ENCODE measurements at places on chromosomes 7 and 10.

DNA sequence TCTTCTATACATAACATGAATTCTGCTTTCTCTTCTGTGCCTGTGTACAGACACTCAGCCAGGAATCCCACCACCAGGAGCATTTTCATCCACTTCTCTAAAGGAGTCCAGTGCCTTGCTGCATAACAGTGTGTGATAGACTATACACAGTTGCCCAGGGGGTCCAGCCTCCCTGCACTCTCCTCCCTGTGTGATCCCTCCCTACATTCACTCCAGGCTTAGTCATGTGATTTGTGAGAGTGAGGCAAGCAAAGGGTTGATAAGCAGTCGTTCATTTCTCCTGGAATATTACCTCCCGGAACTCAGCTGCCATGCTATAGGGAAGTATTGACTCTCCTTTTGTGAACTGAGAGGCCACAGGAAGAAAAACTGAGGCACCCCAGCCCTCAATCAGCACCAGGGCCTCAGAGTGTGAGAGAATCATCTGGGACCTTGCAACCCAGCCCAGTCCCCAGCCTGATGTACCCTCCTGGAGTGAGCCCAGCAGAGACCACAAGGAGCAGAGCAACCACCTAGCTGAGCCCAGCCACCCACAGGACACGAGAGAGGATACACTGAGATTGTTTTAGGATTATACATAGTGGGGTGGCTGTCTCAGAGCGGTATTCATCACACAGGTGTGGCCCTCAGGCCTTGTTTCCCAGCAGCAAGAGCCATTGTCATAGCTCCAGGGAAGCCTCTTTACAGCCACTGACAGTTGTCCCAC lies 45.0 kb upstream of the EEPD1 start:
- no peak for DNase-seq

DNA sequence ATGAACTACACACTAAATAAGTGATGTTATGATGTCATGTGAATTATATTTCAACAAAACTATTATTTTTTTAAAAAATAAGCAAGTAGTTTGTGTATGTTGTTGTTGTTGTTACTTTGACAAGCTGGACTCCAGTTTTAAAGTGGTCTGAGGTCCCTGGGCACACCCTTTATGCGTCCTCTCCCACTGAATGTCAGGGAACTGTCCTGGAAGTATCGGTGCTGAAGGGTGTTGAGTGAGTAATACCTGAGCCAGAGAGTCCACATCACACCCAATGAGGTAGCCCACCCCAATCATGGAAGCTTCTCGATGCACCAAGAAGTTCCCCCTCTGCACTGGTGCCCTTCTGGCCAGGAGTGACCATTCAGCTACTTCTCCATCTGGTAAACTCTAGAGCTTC lies 64.3 kb downstream of the FOXI2 start:
- DNase-seq = no peak

DNA sequence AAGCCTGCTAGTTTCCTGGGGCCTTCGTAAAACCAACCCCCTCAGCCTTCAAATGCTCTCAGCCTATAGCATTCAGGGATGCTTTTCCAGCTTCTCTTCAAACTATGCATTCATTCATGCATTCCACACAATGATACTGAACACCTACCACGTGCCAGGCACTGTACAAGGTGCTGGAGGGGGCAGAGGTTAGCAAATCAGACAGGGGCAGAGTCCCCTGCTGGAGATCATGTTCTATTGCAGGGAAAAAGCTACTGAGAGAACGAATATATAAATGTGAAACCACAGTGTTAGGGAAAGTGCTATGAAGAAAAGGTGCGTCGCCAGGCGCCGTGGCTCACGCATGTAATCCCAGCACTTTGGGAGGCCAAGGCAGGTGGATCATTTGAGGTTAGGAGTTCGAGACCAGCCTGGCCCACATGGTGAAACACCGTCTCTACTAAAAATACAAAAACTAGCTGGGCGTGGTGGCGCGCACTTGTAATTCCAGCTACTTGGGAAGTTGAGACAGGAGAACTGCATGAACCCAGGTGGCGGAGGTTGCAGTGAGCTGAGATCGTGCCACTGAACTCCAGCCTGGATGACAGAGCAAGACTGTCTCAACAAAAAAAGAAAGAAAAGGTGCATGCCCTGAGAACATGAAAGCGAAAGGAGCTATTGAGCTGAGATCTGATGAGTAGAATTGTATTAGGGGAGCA lies 64.6 kb upstream of the CALN1 start:
- no peak for DNase-seq

- DNase-seq = no peak
These were observed 6.2 kb upstream of the ZAN start for GRCh38 chr7:100726996-100727761.

DNA sequence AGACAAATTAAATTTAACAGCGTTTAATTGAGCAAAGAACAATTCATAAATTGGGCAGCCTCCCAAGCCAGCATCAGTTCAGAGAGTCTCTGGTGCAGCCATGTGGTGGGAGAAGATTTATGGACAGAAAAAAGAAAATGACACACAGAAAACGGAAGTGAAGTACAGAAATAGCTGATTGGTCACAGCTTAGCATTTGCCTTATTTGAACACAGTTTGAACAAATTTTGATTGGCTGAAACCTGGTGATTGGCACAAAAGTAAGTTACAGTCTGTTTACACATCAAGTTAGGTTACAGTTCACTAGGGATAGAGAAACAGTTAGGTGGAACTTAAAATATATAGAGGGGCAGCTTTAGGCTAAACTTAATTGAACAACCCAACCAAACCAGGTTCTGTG lies 720.1 kb downstream of the TYW1 start:
- DNase-seq = no peak

GRCh38 chr7:102193806-102194205 lies 92.9 kb upstream of the SH2B2 start:
- no peak for DNase-seq

GRCh38 chr7:99767662-99768061 lies 16.3 kb downstream of the CYP3A4 start:
- no peak for DNase-seq

DNA sequence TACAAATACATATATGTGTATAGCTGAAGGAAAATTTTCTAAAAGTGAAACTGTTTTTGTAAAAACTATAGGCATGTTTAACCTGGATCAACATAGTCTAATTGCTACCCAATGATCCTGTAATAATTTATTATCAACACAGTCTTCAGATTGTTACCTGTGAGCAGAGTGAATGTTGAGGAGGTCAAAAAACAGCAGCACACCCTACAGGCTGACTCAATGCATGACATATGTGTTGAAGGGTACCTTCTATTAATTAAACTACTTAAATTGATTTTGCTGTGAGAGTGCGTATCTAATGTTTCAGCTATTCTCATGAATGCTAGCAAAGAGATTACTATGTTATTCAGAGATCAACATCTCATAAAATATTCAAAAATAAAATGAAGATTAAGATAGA lies 411.4 kb downstream of the TNS3 start:
- DNase-seq = no peak

DNA sequence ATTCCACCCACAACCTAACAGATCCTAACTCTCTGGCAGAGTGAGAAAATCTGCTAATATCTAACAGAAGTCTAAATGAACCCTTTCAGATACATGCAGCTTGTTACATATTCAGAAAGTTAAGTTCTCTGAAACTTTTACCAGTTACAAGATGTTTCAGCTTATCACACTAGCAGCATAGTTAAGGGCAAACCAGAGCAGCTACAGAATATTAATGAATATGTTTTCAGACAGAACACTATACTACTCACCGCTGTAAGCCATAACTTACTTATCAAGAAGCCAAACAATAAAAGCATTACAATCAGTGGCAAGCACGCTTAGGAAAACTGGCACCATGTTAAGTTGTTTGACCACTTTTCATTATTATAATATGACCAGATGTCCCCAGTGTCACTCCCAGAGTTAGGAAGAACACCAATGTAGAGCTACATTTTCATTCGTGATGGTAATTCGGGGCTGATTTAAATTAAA lies 2.7 kb downstream of the ITGB1 start:
- DNase-seq = no peak

GRCh38 chr10:34938399-34938670 lies 123.2 kb upstream of the PARD3 start:
- DNase-seq = no peak

DNA sequence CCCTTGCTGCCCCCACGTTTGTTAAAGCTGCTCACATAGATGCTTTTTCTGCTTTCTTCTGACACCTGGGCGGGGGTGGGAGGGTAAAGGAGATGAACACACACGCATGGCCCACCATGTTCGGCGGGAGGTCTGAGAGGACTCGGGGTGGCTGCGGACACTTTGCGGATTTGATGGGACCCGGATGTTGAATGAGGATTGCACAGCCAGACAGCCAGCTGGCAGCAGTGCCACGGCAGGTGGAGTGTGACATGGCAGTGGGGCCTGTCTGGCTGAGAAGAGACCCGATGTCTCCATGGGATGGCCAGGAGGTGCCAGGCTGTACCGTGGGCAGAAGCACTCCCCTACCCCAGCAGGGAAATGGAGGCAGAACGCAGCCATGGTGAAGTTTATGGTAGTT lies 31.2 kb downstream of the PPP2R2D start:
- DNase-seq = no peak

DNA sequence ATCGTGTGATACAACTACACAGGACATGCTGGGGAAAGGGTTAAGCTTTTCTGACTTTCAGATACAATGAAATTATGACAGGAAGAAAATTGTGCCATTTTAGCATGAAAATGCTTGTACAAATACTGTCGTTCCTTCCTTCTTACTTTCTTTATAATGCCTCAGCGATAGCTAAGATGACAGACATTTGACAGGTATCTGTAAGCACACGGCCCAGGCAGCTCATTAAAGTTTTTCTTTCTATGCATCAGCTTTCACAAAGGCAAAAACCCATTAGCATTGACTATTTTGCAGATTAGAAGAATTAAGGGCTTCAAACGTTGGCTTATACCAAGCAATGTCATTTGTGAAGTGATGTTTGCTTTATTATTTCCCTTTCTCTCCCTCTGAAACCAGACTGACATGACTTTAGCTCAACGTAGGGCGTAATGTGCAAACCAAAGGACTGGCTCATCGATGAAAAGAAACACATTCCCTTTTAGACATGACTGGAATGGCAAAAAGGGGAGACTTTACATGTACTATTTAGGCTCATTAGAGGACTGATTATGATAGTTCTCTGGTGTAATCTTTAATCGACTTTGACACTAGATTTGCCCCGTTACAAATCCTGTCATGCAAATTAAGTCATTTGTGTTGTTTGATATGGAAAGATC lies 258.4 kb upstream of the SP8 start:
- no peak for DNase-seq

DNA sequence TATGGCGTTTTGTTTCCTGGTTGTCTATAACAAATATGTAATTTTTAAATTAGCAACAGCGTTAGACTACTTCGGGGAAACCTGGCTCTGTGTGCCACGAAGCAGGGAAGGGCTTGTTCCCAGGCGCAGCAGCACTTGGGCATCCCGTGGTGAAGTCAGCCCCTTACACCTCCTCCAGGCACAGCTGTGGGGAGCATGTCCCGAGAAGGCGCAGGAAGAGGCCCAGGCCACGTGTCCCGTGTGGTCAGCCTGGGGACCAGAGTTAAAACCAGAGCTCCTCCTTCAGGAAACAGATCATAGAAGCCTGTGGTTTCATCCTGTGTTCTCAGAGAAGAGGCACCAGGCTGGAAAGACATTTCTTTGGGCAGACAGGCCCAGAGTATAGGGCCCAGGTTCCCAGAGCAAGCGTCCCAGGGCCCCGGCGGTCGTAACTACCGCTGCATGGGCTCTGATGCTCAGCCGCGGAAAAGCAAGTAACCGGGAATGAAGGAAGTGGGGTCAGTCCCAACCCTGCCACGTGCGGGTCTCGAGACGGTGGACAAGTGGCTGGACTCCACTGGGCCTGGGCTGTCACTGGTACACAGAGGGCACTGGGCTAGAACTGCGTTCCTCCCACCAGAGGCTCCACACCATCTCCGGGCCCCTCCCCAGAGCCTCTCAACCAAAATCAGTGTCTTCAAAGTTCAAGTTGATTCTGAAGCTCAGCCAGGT lies 7.1 kb downstream of the NUDT1 start:
- peak; percentile 21 for DNase-seq

DNA sequence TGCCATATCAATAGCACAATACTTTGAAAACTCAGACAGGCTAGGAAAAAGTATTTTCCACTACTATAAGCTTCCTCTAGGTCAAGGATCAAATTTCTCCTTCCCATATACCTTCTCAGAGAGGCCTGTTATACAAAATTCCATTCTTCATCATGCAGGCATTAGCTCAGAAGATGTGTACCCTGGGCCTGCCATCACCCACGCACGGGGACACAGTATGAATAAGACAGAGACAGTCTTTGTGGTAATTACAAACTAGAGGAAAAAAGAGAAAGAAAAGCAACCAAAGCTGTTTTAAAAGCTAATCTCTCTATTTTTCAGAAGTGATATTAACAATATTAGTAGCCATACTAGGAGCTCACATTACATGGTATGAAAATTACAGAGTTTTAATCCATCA lies 236.8 kb upstream of the AOAH start:
- no peak for DNase-seq

DNA sequence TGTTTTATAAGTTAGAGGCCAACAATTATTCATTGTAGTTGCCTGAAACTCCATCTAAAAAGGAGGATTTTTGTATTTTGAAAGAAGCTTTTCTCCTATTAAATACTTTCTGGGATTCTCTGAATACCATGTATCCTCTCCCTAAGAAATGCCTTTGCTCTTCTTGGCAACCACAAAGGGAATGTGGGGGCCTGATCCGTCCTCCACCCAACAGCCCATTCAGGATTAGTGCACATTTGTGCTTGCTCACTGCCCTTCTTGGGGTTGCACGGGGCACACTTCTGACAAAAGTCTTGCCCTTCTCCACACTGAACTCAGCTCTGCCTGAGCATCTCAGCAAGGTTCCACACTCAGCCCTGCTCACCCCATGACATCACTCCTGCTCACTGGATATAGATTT lies 194.2 kb downstream of the SLC25A13 start:
- no peak for DNase-seq

DNA sequence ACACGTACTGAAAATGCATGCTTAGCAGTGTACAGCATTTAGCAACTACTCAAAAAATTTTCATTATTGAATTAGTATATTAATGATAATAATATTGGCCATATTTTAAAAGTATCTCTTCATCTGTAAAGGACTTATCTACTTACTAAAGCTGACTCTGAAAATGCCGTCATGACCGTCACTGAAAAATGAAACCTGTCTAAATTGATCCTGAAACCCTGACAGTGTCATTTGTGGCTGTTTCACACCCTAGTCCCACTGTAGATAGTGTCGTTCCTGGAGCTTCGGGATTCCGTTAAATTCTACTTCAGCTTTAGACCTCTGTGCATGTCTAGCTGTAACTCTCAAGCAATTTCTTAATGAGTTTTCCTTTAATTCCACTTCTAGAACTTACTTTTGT lies 35.8 kb upstream of the EZH2 start:
- no peak for DNase-seq

DNA sequence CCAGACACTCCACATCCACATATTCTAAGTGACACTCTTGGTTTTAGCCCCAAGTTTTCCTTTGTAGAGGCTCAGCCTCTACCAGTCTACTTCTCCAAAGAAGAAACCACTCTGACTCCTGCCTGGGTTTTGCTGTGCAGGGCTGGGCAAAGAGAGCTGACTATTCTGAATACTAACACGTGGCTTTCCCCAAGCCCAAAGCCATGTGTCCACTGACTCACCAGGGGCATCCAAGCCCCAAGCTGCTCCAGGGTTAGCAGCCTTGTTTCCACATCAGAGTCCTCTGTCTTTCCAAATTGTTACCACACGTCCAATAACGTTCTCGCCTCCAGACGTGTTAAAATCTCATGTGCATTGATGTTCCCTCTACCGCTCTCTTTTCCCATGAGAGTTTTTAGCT lies 8.7 kb downstream of the GALNTL5 start:
- no peak for DNase-seq

Measured in CD4-positive, alpha-beta T cell treated with Interleukin-12 subunit alpha and Interleukin-12 subunit beta, for 1 hour (primary cell).